Stimulated activated CD8-positive, alpha-beta memory T cell treated with anti-CD3 and anti-CD28 coated beads, Interleukin-4, amount 100 ng/mL, for 1 hour (primary cell): ENCODE measurements at places on chromosomes 7 and 10.

- DNase-seq, result no peak
Observed at GRCh38 chr10:21289961-21290360, 235.5 kb downstream of the SKIDA1 start.

DNA sequence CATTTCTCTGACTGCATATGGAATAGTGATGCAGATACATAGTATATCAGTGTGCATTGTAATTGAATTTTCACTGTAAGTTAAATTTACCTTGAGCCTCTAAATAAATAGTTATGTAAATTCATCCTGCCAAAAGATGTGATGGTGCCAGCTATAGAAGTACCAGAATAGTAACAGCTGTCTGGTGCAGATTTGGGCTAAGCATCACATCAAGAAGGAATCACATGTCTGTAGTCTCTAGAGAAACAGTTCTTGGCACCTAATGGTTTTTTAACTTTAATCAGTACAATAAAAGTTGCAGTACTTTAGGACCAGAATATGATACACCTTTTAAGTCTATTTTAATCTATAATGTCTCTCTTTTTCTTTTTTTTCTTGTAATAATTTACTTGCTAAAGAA lies 17.4 kb downstream of the PLEKHA1 start:
- DNase-seq, result no peak

- no peak for DNase-seq
Observed at GRCh38 chr10:47230482-47230881, 69.5 kb upstream of the GDF10 start.

- DNase-seq, result no peak
Observed at GRCh38 chr7:127793582-127793981, 141.6 kb downstream of the SND1 start.

DNA sequence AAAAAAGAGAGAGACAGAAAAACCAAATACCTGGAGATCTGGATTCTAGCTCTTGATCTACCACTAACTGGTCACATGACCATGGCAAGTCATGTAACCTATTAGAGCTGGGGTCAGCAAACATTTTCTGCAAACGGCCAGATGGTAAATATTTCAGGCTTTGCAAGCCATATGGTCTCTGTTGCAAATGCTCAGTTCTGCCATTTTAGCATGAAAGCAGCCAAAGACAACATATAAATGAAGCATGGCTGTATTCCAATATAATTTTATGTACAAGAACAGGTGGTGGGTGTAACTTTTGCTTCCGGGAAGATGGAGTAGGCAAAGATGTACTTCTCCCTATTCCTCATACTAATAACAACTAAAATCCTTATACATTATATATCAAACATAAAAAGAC lies 6.7 kb downstream of the FRA10AC1 start:
- DNase-seq, result no peak

DNA sequence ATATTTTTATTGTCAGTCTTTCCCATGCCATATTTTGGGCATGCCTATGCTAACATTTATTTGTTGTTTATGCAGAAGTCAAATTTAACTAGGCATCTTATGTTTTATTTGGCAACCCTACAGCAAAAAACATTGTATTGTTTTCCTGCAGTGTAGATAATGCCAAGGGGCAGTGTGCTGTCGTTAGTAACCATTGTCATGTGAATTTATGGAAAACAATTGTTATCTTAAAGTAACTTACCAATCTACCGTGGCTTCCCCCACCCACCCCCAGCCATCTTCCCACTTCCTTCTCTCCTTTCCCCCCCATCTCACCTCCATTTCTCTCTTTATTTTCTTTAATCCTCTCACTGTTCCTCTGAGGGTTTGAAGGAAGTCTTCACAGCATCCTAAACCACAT lies 370.5 kb downstream of the ACTR3B start:
- DNase-seq, result no peak

DNA sequence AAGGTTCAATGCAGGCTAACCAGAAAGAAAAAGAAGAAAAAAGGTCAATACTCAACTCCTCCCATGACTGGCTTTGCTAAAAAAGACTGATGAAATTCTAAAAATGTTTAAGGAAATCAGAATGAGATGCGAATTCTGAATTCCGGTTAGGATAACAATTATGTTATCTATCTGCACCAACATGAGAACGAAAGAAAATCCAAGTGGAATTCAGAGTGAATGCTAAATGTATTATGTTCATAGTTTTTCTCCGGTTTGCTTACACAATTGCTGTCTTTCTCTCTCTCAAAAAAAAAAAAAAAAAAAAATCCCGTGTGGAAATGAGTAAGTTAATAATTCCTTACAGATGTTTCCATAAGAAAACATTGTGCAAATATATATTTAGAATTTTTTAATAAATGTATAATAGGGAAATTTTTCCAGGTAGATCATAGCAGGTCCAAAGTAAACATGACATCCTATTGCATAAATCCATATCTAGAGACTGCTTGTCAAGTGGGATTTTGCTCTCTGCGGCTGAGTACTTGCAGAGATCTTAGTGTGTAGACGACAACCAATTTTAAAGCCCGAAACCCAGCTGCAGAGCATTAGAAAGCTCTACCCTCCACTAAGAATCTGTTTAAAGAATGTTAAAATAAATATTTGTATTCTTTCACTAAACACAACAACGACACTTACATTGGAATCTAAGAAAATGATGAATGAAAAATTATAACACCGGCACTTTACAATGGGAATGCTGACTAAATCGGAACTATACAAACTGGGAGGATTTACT lies 104.0 kb downstream of the JAZF1 start:
- no peak for DNase-seq

- no peak for DNase-seq
Observed at GRCh38 chr10:68727146-68727545, 6.1 kb downstream of the CCAR1 start.

GRCh38 chr10:90856261-90856660 lies 1.6 kb downstream of the HTR7 start:
- no peak for DNase-seq

GRCh38 chr7:102042016-102042656 lies 224.7 kb downstream of the CUX1 start:
- DNase-seq, result no peak

GRCh38 chr10:48651293-48651692 lies 33.4 kb upstream of the WDFY4 start:
- no peak for DNase-seq
